ENCODE measurements at places on chromosomes 11 and 22. TPM values are rescaled to one million over a fixed set of nuclear protein-coding genes. Genes with fewer than 3 reads are reported as not detected.

DNA sequence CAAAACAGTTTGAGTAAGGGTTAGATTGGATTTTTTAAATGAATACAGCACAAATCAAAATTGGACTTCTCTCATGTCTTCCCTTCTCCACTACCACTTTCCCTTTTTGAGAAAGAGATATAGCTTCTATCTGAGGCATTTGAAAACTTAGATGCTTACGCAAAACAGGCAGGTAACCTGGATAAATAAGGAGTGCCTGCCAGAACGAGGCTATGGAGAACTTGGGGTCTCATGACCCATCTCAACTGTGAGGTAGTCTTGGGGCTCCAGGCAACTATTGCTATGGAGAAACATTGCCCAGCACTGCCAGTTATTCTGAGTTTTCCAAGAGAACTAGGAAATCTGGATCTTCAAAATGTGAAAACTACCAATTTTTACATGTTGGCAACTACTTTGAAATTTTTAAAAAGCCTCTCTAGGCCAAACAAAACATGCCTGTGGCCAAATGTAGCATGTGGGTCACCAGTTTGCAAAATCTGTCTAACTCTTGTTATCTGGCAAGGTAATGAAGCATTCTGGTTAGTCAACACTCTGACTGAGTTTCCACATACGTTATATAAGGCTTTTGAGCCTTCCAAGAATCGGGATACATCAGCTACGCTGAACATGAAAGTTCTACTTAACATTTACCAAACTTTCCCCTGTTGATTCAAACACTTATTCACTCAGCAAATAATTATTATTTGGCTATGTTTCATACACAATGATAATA lies 752.7 kb downstream of the KCNA4 start:
- no peak for DNase-seq

DRICH1 gene
- total RNA-seq = not detected

- DNase-seq = no peak
Measured at GRCh38 chr11:71502871-71503435, 24.1 kb upstream of the KRTAP5-7 start.

GRCh38 chr11:40716344-40717130 lies 742.9 kb downstream of the LRRC4C start:
- DNase-seq = no peak

- no peak for DNase-seq
Measured at GRCh38 chr11:61737131-61737530, 15.3 kb upstream of the MYRF start.

DEUP1 gene
- total RNA-seq = not detected

GRCh38 chr11:16297332-16297731 lies 59.0 kb downstream of the SOX6 start:
- DNase-seq = no peak

DNA sequence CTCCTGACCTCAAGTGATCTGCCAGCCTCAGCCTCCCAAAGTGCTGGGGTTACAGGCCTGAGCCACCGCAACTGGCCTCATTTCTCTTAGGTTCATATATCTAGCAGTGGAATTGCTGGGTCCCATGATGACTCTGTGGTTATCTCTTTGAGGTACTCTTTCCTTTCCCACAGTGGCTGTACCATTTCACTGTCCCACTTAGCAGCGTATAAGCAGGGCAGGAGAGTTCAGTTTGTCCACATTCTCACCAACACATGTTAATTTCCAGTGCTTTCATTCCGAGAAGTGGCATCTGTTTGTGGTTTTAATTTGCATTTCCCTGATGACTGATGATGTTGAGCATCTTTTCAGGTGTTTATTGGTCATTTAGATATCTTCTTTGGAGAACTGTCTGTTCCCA lies 16.4 kb downstream of the PRR5 start:
- no peak for DNase-seq

- DNase-seq = no peak
Measured at GRCh38 chr11:79419120-79419519, 21.7 kb downstream of the TENM4 start.

DNA sequence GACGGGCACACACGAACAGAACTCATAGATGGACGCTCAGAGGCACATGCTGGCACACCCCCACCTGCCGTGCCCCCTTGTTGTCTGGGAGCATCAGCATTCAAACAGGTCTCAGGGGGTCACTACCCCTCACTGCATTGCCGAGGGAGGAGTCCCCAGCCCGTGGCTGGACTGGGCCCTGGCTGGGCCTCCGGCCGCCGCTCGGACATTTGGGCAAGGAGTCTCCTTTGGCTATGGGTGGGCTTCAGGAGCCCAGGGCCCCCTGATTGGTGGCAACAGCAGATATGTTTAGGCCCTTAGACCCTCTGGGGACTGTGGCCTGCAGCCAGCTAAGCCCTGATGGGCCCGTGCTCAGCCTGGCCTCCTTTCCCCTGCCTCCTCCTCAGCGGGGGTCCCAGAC lies 41.9 kb downstream of the FLRT1 start:
- no peak for DNase-seq

OPCML gene
- total RNA-seq = not detected

MS4A7 gene
- 33.1 TPM for total RNA-seq

DNA sequence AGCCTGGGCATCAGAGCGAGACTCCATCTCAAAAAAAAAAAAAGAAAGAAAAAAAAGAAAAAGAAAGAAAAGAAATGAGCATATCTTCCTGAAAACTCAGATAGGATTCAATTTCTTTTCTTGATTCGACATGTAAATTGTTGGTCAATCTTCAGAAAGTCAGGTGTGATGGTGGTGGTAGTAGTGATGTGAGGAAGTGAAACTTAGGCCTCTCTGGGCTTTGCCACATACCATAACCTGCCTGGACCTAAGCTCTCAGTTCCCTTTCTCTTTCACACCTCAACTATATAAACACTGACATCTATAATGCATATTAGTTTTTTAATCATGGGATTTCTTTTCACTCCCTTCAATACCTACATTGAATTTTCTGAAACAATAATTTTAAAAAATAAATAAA lies 98.0 kb upstream of the TBCEL start:
- no peak for DNase-seq

FXYD2 gene
- total RNA-seq = 1.9 TPM

- no peak for DNase-seq
Measured at GRCh38 chr11:103844327-103845215, 191.9 kb upstream of the DDI1 start.

- DNase-seq = no peak
Measured at GRCh38 chr11:46006418-46007070, 84.1 kb downstream of the LARGE2 start.

XKR3 gene
- total RNA-seq = not detected

DNA sequence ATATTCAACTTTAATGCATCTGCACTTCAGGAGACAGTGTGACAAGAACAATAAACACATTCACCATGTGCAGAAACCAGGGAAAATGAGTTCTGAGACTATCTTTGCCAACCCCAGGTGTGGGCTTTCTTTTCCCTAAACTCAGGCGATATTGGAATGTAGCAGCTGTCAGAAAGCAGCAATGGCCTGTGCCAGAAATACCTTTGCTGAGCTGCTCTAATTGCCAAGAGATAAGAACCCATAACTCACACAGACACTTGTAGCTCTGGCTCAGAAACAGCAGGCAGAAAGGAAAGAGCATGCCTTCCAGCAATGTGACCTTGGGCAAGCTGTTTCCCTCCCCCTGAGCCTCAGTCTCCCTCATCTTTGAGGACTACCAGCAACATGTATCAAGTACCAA lies 77.6 kb downstream of the PLEKHA7 start:
- peak; percentile 25 for DNase-seq

- DNase-seq = no peak
Measured at GRCh38 chr11:76495019-76495418, 50.2 kb downstream of the EMSY start.

GRCh38 chr22:36918586-36919284 lies 5.3 kb downstream of the CSF2RB start:
- DNase-seq = no peak

DNA sequence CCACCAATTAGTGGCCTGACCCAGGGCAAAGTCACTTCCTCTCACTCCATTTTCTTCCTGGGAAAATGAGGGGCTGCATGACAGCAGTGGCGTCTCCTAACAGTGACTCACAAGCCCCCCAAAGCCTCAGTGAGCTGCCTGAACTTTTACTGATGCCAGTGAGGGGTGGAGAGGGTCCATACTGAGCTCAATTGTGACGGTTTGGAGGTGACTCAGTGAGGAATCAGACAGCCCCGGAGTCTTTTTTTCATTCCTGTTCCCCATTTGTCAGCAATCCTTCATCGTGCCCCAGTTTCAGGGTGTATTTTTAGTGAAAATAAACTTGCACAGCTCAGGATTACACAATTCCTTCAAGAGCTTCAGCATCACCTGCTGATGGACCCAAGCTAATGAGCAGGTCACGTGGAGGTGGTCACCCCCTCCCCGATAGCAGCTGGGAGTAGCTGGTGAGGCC lies 30.1 kb upstream of the RASD2 start:
- DNase-seq = no peak

DNA sequence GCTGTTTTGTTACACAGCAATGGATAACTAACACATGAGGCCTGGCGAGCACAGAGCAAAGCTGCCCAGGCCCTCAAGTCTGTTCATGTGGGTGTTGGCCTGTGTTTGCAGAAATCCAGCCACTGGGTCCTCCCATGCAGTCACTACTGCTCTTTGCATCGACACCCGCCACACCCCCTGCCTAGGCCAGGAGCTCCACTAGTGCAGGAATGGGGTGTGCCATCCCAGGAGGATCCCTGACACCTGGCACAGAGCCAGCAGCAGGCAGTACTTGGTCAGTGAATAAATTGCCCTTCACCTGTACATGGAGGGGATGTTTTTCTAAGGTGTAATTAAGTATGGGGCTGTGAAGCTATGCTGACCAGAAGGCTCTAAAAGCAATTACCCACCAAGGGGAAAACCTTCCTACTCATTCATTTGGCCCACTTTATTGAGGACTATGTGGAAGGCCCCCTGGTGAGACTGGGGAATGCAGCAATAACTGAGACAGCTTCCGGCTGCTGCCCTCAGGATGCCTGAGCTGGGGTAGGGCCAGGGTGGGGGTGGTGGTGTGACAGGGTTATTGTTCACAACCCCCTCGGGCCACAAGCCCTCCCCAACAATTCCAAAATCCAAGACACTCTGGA lies 160.8 kb downstream of the CRYBB2 start:
- DNase-seq = no peak

SLC6A5 gene
- 0.16 TPM for total RNA-seq

GRCh38 chr11:33530815-33531214 lies 169.8 kb downstream of the C11orf91 start:
- no peak for DNase-seq

DNA sequence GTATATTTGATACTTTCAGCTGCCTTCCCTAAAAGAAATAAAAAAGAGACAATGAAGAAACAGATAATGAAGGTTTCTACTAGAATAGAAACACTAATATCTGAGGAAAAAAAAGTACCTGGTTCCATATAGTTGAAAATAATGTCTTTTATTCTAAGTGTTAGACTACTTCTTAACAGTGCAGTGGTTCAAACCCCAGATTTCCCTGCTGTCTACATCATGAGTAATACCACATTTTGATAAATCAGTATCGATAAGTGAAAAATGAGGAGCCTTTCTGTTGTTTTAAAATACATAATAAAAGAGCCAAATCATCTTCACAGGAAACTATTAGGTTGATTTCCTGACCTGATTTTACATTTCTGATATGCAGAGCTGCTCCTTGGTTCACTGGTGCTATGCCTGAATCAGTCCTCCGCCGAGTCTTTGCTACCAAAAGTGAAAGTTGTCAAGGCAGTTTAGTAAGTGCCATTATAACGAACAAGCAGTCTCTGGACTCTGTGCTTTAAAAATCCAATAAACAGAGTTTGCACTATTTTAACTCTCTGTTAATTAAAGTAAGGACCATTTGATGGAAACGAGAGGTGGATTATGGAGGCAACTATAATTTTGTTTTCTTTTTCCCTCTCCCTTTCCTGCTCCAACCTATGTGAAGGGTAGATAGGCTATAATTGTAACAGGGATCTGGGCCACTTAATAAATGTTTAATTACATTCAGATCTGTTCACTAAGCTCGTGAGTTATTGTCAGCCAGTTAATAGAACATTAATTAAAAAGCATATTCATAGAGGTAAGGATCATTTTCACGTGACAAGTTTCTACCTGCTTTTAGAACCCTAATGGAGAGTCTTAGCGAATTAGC lies 724.5 kb upstream of the RAG2 start:
- no peak for DNase-seq

- DNase-seq = no peak
Measured at GRCh38 chr22:25167082-25167481, 32.6 kb upstream of the CRYBB3 start.

GRCh38 chr11:122100756-122101080 lies 15.3 kb downstream of the BLID start:
- DNase-seq = peak; percentile 52

CTSF gene
- 51.0 TPM for total RNA-seq

GRCh38 chr11:61709572-61709971 lies 29.4 kb downstream of the DAGLA start:
- DNase-seq = no peak

DNA sequence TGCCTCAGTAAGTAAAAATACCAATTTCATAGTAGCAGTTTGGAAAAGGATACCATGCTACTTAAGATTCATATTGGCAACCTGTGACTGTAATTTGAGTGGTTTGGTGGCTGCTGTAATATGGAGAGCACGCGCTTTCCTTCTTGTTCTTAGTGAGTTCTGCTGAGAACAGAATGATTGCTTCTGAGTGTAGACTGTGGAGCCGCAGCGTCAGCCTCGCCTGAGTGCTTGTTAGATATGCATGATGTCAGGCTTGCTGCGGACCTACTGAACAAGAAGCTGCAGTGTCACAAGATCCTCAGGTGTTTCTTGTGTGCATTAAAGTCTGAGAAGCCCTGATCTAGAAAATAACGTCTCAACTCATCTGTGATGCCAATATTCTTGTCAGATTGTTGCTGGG lies 143.2 kb downstream of the ARHGAP42 start:
- DNase-seq = peak; percentile 25

DNA sequence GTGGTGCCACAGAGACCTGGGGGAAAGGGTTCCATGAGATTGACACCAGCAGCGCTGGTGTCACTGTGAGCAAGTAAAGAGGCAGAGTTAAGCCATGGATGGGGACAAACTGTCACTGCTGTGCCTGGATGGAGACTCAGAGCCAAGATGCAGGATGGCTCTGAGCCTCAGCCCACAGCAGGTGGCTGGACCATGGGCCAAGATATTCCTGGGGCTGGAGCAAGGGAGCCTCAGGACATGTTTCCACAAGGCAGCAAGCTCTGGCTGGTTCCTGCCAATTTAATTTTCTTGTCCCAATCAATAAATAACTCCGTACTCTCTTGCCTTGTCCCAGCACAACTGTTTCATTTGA lies 23.0 kb downstream of the MYO18B start:
- no peak for DNase-seq

GRCh38 chr11:38305682-38306081 lies 1707.6 kb upstream of the RAG2 start:
- DNase-seq = no peak

DNA sequence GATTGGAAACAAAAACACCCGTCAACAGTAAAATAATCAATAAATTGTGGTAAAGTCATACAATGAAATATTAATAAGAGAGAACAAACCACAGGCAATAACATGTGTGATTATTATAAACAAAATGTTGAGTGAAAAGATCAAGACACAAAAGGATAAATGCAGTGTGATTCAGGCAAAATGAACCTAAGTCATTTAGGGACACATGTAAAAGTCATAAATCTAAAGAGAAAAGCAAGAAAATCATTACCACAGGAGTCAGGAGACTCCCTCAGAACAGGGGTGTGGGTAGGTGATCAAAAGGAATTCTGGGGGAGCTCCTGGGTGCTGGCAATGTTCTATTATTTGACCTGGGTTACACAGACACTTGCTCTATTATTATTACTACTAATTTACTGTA lies 47.9 kb upstream of the PPP2R1B start:
- no peak for DNase-seq

ANO1 gene
- total RNA-seq = 9.8 TPM

GRCh38 chr22:50091092-50091768 lies 1.4 kb downstream of the MOV10L1 start:
- no peak for DNase-seq

- no peak for DNase-seq
Measured at GRCh38 chr11:21529187-21529586, 663.7 kb upstream of the ANO5 start.

Measured in left cardiac atrium (tissue), 4 donors.